ENCODE measurements at places on chromosomes 4 and X.

DNA sequence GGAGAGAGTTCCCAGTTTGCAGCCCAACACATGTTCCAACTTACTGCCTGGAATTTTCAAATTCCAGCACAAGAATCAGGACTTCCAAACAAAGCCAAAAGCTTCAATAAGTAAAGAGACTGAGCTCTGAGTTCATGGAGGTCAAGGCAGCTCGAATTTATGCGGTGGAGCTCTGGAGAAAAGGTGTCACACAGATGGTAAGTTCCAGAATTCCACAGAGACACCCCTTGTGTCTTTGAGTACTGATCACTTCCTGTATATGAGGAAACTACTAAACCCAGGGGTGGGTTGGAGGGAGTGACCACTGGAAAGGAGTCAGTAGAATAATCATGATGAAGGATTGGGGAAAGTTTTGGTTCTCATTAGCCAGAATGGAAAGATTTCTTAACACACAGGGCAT lies 118.5 kb upstream of the GUCY1A1 start:
- no peak for DNase-seq

DNA sequence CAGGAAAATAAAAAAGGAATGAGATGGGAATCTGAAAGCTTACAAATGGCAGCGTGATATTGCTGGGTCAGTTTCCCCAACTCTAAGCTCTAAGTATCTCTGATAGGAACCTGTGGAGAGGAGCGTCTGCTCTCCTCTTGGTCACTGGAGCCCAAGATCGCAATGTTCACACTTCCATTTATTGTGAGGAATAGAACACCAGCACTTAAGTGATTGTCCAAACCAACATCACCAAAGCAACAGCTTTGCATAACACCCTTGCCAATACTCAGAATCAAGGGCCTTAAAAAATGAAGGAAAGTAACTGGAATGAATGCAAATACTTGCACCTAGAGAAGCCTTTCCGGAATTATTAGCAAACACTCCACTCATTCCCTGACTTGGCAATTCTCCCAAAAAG lies 46.8 kb upstream of the ATXN3L start:
- DNase-seq = no peak

GRCh38 chrX:49910344-49910743 lies 12.1 kb upstream of the CLCN5 start:
- DNase-seq = no peak

- DNase-seq = no peak
These were observed 44.5 kb upstream of the WDR1 start for GRCh38 chr4:10161146-10161545.

DNA sequence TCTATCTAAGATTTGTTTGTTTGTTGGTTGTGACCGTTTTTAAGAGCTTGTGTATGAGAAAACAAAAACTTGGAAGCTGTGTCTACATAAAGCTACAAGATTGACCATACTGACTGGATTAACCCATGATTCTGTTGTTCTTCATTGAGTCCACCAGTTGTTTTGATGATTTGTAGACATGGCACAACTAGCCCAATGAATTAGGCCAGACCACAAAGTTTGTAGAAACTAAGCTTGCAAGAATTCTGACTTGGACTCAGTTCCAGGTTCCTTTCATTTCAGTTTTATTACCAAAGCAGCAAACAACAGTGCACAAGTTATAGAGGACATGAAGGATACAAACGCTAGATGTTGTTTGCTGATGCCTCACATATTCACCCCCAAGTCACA lies 119.3 kb downstream of the RASGEF1B start:
- no peak for DNase-seq

GRCh38 chr4:128737098-128737513 lies 72.4 kb upstream of the JADE1 start:
- DNase-seq = no peak

GRCh38 chr4:153522802-153523094 lies 56.6 kb downstream of the TMEM131L start:
- no peak for DNase-seq

All from islet precursor cell (in vitro differentiated cells).